ENCODE measurements at places on chromosomes 1 and 21.

- peak; percentile 2 for DNase-seq
Observed at GRCh38 chr1:62722796-62723195, 34.6 kb upstream of the DOCK7 start.

- no peak for DNase-seq
Observed at GRCh38 chr1:94562519-94563260, 21.1 kb upstream of the F3 start.

GRCh38 chr1:241582921-241583321 lies 50.7 kb downstream of the KMO start:
- DNase-seq = no peak

DNA sequence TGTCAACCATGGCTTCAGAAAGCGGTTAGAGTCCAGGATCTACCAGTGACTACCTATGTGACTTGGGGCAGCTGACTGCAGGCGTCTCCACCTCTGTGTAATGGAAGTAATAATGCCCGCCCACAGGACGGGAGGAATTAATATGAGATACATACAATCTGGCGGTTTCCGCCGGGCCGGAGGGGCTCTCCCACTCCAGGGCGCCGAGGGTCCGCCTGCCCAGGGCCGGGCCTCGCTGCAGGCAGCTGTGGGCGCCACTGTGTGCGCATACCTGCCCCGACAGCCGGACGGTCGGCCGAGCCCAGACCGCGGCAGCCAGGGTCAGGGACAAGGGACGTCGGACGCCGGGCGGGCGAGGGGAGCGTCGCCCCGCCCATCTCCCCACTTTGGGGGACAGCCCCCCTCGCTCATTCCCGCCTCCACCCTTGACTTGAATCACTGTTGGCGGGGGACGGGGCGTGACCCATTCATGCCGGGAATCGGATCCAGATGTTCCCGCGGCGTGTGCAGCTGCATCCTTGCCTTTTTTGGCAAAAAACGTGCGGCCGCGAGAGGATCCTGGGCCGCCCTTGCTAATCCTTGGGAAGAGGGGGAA lies 6.0 kb upstream of the SF3A3 start:
- DNase-seq = peak; percentile 33

DNA sequence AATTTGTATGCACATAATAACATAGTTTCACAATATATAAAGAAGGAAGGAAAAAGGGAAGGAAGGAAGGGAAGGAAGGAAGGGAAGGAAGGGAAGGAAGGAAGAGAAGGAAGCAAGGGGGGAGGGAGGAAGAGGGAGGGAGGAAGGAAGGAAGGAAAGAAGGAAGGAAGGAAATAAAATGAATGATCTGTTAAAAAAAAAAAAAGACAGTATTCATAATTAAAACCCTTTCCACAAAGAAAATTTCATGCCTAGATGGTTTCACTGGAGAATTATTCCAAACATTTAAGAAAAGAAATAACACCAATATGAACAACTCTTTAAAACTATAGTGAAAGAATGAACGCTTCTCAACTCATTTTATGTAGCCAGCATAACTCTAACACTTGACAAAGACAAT lies 44.8 kb downstream of the CDKN2C start:
- no peak for DNase-seq

- DNase-seq = no peak
Observed at GRCh38 chr1:43572538-43572937, 41.9 kb downstream of the PTPRF start.

GRCh38 chr1:23102289-23102688 lies 66.4 kb downstream of the LUZP1 start:
- no peak for DNase-seq

- peak; percentile 22 for DNase-seq
Observed at GRCh38 chr21:35457097-35457804, 408.1 kb upstream of the RUNX1 start.

Data from activated CD4-positive, alpha-beta T cell treated with anti-CD3 and anti-CD28 coated beads, Interleukin-2, Interleukin-6, amounts not matched to agents 100 ng/mL and 50 ng/mL, durations not matched to agents 16 hours and 8 hours (primary cell).